ENCODE measurements at places on chromosomes 11 and 22.

- no peaks in the 10 kb centered on the region for H3K36me3 ChIP-seq
- H3K27ac ChIP-seq: no peak overlapping the region
- no peak for DNase-seq
- H3K27me3 ChIP-seq: peaks cover 84% of the 10 kb centered on the region
- H3K4me1 ChIP-seq: no peaks in the 10 kb centered on the region
These were observed 16.4 kb downstream of the LMO1 start for GRCh38 chr11:8247312-8247711.

GRCh38 chr11:2211113-2211971 is 39.7 kb upstream of the TH start:
- peaks cover 3% of the 10 kb centered on the region for H3K4me1 ChIP-seq
- no peak overlapping the region for H3K4me3 ChIP-seq
- H3K36me3 ChIP-seq: no peaks in the 10 kb centered on the region
- DNase-seq: no peak
- H3K27ac ChIP-seq: no peak overlapping the region

DNA sequence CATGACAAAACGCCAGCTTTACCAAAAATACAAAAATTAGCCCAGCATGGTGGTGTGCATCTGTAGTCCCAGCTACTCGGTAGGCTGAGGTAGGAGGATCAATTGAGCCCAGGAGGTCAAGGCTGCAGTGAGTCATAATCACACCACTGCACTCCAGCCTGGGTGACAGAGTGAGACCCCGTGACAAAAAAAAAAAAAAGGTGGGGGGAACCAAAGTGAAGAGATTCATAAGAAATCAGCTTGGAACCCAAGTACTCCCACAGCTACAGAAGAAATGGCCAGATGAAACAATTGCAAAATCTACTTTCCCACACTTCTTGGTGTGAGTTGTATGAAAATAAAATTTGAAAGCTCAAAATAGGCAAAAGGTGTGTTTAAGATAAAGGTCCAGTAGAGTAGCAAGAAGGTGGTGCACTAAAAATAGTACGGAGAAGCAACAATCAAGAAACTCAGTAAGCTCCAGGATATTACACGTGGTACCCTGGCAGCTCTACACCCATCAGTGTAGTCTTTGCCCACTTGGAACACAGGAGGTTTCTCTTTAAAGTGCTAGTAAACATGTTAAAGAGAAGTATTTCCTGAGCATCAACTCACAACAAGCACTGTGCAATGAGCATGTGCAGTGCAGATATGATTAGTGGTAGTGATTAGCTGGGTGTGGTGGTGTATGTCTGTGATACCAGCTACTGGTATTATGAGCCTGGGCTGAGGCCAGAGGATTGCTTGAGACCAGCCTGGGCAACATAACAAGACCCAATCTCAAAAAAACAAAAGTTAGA is 5.3 kb downstream of the HARBI1 start:
- DNase-seq: no peak
- no peaks in the 10 kb centered on the region for H3K36me3 ChIP-seq
- H3K27ac ChIP-seq: no peak overlapping the region
- H3K27me3 ChIP-seq: no peaks in the 10 kb centered on the region
- peaks cover 21% of the 10 kb centered on the region for H3K4me1 ChIP-seq

GRCh38 chr11:65127473-65128181 is 5.5 kb downstream of the MRPL49 start:
- no peak for DNase-seq
- no peak overlapping the region for H3K4me3 ChIP-seq
- no peaks in the 10 kb centered on the region for H3K4me1 ChIP-seq
- H3K27me3 ChIP-seq: no peaks in the 10 kb centered on the region
- peaks cover 76% of the 10 kb centered on the region for H3K36me3 ChIP-seq
- H3K27ac ChIP-seq: no peak overlapping the region

- no peaks in the 10 kb centered on the region for H3K27me3 ChIP-seq
- H3K36me3 ChIP-seq: no peaks in the 10 kb centered on the region
- no peaks in the 10 kb centered on the region for H3K4me1 ChIP-seq
- H3K27ac ChIP-seq: no peak overlapping the region
These were observed 7.2 kb upstream of the PICK1 start for GRCh38 chr22:38049812-38050619.

- no peak overlapping the region for H3K4me3 ChIP-seq
- no peaks in the 10 kb centered on the region for H3K27me3 ChIP-seq
- no peaks in the 10 kb centered on the region for H3K4me1 ChIP-seq
- H3K36me3 ChIP-seq: no peaks in the 10 kb centered on the region
- H3K27ac ChIP-seq: no peak overlapping the region
These were observed 36.1 kb downstream of the CCDC90B start for GRCh38 chr11:83249972-83250593.

DNA sequence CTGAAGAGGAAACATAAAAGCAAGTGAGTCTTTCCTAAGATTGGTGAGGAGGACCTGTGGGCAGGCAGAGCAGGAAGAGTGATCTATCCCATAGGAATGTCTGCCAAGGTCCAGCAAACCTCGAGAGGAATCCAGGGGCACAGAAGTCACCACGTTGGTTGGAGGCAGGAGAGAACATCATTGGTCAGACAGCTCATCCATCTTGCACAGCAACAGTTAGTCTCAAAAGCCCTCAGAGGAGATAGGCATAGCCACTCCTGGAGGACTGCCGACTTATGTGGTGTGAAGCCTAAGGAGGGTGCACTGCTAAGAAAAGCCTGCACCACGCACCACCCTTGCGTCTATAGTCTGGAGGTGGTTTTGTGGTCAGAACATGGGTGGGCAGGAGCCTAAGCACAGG is 109.1 kb downstream of the RASSF10 start:
- H3K27me3 ChIP-seq: peaks cover 1% of the 10 kb centered on the region
- DNase-seq: no peak
- no peak overlapping the region for H3K4me3 ChIP-seq
- no peaks in the 10 kb centered on the region for H3K36me3 ChIP-seq

- peaks cover 10% of the 10 kb centered on the region for H3K4me1 ChIP-seq
- H3K36me3 ChIP-seq: no peaks in the 10 kb centered on the region
- no peaks in the 10 kb centered on the region for H3K27me3 ChIP-seq
These were observed 15.9 kb upstream of the GRAMD4 start for GRCh38 chr22:46604306-46604690.

- peaks cover 11% of the 10 kb centered on the region for H3K4me1 ChIP-seq
- peaks cover 20% of the 10 kb centered on the region for H3K27me3 ChIP-seq
- no peak overlapping the region for H3K27ac ChIP-seq
These were observed 137.6 kb downstream of the CD44 start for GRCh38 chr11:35276396-35277145.

DNA sequence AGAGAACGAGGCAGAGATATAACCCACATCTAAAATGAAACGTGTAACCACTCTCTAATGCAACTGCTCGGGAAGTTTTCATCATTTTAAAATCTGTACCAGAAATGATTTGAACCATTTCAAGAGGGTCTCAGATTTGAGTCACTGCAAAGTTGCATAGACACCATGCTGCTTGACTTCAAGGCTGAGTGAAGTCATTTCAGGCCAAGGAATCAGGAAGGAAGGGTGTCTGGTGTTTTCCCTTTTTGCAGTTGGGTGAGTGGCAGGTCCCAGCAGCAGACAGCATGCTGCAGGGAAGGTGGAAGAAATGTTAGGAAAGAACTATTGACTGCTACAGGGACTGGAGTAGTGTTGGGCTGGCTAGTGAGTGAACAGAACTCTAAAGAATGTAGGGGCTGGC is 16.5 kb downstream of the TANGO2 start:
- H3K36me3 ChIP-seq: no peaks in the 10 kb centered on the region
- H3K4me3 ChIP-seq: no peak overlapping the region
- no peak overlapping the region for H3K27ac ChIP-seq
- H3K4me1 ChIP-seq: no peaks in the 10 kb centered on the region
- no peak for DNase-seq
- no peaks in the 10 kb centered on the region for H3K27me3 ChIP-seq

- no peaks in the 10 kb centered on the region for H3K36me3 ChIP-seq
- no peak overlapping the region for H3K4me3 ChIP-seq
- no peak overlapping the region for H3K27ac ChIP-seq
- no peaks in the 10 kb centered on the region for H3K27me3 ChIP-seq
- DNase-seq: no peak
These were observed 64.6 kb downstream of the LINC01488 start for GRCh38 chr11:69545976-69546617.

All from A673 (cell line).